ENCODE measurements at places on chromosomes 16 and 17.

DNA sequence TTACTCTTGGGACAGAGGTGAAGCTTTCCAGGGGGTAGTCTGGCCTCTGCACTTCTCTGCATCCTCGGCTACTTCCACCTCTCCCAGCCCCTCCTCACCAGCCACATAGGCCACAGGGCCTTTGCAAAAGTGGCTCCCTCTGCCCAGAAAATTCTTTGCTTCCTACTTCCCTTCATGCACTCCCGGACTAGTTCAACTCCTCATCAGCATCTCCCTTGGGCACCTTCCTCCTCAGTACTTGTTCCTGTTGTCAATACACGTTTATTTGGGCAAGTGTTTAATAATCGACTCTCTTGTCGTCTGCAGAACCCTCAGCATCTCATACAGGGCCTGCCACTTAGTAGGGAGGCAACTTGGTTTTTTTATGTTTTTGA, 23.1 kb upstream of the USP7 start:
- DNase-seq = no peak

GRCh38 chr17:45907750-45908395, 13.5 kb downstream of the MAPT start:
- no peak for DNase-seq

- no peak for DNase-seq
Measured at GRCh38 chr17:82034371-82035011, 3.0 kb downstream of the DCXR start.

DNA sequence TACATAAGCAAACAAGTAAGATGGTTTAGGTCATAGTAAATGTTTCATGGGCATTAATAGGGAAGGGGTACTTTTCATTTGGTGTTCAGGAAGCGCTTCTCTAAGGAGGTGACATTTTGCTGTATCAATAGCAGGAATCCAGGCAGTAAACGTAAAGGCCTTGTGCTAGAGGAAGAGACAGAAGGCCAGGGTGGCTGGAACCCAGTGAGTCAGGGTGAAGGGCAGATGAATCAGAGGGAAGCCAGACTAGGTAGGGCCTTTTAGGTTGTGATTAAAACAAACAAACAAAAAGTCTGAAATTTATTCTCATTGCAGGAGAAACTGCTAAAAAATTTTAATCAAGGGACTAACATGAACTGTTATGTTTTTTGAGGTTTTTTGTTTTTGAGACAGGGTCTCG, 6.5 kb downstream of the BMERB1 start:
- no peak for DNase-seq

GRCh38 chr17:14143688-14144087, 74.4 kb downstream of the COX10 start:
- no peak for DNase-seq

- no peak for DNase-seq
Measured at GRCh38 chr17:12296209-12296625, 275.5 kb downstream of the MAP2K4 start.

- no peak for DNase-seq
Measured at GRCh38 chr16:21524068-21524751, 75.2 kb upstream of the METTL9 start.

- no peak for DNase-seq
Measured at GRCh38 chr16:9151074-9151473, 59.6 kb downstream of the HAPSTR1 start.

DNA sequence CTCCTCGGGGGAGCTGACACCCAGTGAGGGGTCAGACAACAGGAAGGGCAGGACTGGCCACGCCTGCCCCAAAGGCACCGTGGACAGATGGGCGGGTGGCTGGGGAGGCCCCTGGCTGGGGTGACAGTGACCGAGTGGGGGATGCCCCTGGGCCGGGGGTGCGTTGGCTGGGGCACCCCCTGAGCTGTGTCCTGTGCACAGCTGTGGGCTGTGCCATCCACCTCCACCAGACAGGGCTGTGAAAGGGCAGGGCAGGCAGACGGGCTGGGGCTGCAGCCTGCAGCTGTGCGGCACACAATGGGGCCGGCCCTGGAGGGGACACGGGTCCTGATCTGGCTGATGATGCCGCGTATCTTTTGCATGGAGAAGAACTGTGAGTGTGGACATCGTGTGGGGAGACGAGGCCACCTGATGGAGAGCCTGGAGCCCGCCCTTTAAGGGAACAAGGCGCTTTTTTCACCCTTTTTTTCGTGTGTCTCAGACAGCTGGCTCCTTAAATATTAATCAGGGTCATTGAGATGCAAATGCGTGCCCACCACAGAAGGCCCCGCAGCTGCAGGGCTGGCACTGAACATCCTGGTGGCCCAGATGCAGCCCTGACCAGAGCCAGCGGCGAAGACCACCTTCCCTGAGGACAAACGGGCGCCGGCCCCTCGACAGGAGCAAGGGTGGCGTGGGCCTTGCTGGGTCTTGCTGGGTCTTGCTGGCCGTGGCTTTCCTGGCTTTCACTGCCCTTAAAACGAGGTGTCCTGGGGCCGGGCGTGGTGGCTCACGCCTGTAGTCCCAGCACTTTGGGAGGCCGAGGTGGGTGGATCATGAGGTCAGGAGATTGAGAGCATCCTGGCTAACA, 42.4 kb upstream of the GNG13 start:
- no peak for DNase-seq

DNA sequence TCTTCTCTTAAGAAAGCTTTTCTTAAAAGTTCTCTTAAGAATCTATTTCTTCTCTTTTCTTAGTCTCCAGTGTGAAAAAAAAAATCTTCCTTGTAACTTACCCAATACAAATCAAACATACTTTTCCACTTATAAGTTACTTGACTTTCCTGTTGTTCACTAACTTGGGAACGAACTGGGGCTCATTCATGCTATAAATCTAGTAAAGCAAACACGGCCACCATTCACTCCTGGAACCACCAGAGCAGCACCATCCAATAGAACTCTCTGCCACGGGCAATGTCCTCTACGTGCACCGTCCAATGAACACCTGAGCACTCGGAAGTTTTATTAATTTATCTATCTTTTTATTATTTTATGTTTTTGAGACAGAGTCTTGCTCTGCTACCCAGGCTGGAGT, 20.8 kb downstream of the SRP68 start:
- DNase-seq = no peak

- DNase-seq = no peak
Measured at GRCh38 chr16:54748611-54749190, 182.0 kb upstream of the IRX5 start.

- DNase-seq = no peak
Measured at GRCh38 chr16:608019-608418, 18.2 kb downstream of the RAB40C start.

GRCh38 chr17:41065829-41066624, at the start of gene KRTAP2-4:
TSS of gene KRTAP2-4 (minus strand) at chr17:41065879. CDS start at chr17:41065845, 34 bp downstream.
- DNase-seq = no peak

- DNase-seq = no peak
Measured at GRCh38 chr16:83924686-83925085, 25.8 kb downstream of the MLYCD start.

- DNase-seq = no peak
Measured at GRCh38 chr17:66369830-66370229, 67.4 kb downstream of the PRKCA start.

GRCh38 chr16:82187829-82188228, 17.8 kb upstream of the MPHOSPH6 start:
- no peak for DNase-seq

- no peak for DNase-seq
Measured at GRCh38 chr17:62668091-62668804, 40.8 kb downstream of the MRC2 start.

DNA sequence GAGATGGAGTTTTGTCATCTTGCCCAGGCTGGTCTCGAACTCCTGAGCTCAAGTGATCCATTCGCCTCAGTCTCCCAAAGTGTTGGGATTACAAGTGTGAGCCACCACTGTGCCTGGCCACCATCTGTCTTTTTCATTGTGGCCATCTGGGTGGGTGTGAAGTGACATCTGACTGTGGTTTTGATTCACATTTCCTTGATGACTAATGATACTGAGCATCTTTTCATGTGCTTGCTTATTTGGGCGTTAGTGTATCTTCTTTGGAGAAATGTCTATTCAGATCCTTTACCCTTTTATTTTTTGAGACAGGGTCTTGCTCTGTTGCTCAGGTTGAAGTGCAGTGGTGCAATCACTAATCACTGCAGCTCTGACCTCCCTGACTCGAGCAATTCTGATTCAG, 53.9 kb upstream of the ERN1 start:
- no peak for DNase-seq

GRCh38 chr17:28947639-28948038, 3.7 kb downstream of the PHF12 start:
- DNase-seq = no peak

DNA sequence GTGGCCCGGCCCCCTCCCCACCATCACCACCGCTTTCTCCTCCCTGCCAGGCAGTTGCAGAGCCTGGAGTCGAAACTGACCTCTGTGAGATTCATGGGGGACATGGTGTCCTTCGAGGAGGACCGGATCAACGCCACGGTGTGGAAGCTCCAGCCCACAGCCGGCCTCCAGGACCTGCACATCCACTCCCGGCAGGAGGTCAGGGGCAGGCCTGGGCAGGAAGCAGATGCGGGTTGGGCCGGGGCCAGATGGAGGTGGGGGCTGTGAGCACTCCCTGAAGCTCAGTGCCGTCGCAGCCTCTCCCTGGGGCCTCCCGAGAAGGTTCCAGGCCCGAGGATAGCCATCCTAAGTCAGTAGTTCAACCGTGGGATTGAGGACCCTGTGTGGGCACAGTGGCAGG, 14.2 kb upstream of the ADGRG3 start:
- no peak for DNase-seq

DNA sequence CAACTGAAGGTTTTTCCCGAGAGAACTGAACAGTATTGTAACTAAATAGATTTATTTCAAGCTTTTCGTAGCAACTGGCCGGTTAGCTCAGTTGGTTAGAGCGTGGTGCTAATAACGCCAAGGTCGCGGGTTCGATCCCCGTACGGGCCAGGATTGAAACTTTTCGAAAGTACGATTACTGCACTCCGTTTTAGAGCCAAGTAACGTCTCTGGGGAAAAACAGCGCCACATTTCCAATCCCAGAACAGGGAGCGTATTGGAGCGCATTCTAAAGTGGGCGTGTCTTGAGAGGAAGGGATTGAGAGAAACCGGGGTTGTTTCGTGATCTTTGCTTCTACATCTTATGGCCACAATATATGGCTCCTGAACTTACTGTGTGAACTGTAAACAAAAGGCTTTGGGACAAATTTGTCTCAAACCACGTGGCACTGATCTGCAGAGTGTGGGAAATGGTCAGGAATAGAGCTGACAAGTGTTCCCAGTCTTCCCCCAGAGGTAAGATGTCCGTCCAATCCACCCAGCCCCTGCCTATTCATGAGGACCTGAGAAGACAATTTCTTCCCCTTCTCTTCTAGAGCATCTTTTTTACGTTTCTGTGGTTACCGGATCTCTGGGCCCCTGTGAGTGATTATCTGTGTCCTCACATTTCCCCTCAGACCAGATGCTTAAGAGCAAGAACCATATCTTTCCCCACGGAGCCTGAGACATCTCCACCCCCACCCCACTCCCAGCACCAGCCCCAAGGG, 2.3 kb downstream of the BORCS6 start:
- DNase-seq = peak; percentile 86

GRCh38 chr17:63464691-63465236, 12.1 kb upstream of the ACE start:
- no peak for DNase-seq

- no peak for DNase-seq
Measured at GRCh38 chr17:9432134-9432885, 143.3 kb downstream of the STX8 start.

DNA sequence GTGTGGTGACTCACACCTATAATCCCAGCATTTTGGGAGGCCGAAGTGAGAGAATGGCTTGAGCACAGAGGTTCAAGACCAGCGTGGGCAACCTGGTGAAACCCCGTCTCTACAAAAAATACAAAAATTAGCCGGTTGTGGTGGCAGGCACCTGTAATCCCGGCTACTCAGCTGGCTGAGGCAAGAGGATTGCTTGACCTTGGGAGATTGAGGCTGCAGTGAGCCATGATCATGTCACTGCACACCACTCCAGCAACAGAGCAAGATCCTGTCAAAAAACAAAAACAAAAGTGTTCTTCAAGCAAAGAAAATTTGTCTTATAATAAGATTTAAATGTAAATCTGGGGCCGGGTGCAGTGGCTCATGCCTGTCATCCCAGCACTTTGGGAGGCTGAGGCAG, 51.5 kb downstream of the PAFAH1B1 start:
- DNase-seq = no peak

- DNase-seq = peak; percentile 9
Measured at GRCh38 chr16:69861292-69862030, 89.7 kb upstream of the CLEC18A start.

DNA sequence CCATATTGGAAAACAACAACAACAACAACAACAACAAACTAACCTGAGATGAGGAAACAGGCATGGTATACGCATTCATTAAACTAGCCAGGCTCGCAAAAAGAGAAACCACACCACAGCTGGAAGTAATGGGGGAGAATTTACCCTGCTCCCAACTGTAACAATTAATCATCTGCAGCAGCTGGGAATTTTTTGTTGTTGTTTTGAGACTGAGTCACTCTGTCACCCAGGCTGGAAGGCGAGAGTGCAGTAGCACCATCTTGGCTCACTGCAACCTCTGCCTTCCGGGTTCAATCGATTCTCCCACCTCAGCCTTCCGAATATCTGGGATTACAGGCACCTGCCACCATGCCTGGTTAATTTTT, 16.3 kb downstream of the PRPSAP1 start:
- DNase-seq = no peak

- DNase-seq = no peak
Measured at GRCh38 chr17:11514565-11514964, 83.7 kb upstream of the DNAH9 start.

DNA sequence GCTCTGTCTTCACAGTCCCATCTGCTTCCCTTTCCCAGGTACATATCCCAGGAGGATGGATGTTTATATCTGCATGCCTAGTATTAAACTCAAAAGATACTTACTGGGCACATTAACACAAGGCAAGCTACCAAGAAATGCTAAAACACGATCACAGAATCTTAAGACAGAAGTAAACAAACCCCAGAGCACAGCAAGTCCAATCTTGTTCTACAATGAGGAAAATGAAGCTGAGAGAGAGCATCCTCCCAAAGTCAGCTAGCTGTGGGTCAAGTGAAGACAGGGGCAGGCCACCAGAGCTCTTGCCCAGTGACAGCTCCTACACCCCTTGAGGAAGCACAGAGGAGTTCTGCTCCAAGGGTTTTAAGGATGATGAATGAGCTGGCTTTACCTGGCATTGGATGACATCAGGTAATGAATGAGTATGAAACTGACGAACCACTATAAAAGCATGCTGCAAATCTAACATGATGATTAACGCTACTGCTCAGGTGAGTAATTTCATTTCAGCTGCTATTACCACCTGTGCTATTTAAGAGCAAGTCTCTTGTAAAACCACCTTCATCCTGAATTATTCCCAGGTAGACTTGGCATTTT, 20.3 kb downstream of the XPO6 start:
- DNase-seq = no peak

GRCh38 chr17:11589716-11590115, 8.6 kb upstream of the DNAH9 start:
- no peak for DNase-seq

DNA sequence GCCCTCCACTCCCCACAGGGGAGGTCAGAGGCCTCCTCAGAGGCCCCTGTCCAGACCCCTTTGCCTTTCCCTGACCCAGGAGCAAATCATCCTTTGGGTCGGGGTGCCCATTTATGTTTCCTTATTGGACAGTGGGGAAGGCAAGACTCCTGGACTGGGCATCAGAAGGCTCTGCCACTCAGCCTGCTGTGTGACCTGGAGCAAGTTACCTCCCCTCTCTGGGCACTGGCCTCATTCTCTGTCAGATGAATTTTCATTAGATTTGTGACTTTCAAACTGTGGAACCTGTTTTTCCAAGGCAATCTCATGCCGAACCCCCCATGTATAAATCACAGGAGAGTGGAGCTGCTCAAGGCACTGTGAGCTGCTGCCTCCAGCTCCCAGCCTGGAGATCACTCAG, 47.0 kb upstream of the TOB1 start:
- no peak for DNase-seq

Data from hippocampal formation (tissue), 2 donors.